Immature natural killer cell (primary cell): ENCODE measurements at places on chromosomes 6 and 20. TPM values are rescaled to one million over a fixed set of nuclear protein-coding genes. Genes with fewer than 3 reads are reported as not detected.

OTOR gene
- polyA plus RNA-seq = not detected

FBXO5 gene
- 3.4 TPM for polyA plus RNA-seq

PGC gene
- not detected for polyA plus RNA-seq

SIM1 gene
- polyA plus RNA-seq = not detected

FOXF2 gene
- not detected for polyA plus RNA-seq

LSM2 gene
- 77.7 TPM for polyA plus RNA-seq

BPIFB1 gene
- polyA plus RNA-seq = not detected

RAB44 gene
- not detected for polyA plus RNA-seq

ESR1 gene
- polyA plus RNA-seq = not detected

MLIP gene
- not detected for polyA plus RNA-seq

DNA sequence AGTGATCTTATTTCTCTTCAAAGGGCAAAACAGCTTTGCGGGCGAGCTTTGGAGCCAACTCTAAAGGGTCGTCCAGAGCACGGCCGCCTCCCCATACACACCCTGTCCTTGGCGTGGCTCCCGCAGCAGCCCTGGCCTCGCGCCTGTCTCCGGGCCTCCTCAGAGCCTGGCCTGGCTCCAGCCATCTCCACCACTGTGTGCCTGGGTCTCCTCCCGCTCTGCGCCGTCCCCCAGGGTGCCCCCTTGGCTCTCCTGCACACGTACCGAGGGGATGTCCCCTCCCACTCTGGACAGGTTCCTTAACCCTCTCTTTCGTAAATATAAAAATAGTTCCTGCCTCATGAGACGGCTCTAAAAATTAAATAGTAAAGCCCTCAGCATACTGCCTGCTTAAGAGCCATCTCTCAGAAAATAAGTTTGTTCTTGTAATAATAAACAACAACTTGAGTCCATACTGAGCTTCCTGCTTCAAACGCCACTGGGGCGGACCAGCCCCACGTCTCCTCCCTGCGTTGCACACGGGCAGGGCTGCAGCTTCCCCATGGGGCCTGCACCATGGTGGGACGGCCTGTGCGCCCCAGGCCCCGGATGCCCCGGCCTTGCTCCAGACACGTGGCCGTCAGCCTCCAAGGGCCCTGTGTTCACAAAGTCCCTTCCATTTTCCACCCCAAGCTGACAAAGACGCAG is 226.2 kb downstream of the TTLL2 start:
- no peaks in the 10 kb centered on the region for H3K36me3 ChIP-seq
- H3K4me1 ChIP-seq = no peaks in the 10 kb centered on the region
- no peak overlapping the region for H3K27ac ChIP-seq
- H3K4me3 ChIP-seq = no peak overlapping the region
- DNase-seq = no peak

- H3K27ac ChIP-seq = no peak overlapping the region
- no peak for DNase-seq
- no peaks in the 10 kb centered on the region for H3K36me3 ChIP-seq
- H3K4me3 ChIP-seq = no peak overlapping the region
- H3K27me3 ChIP-seq = no peaks in the 10 kb centered on the region
Observed at GRCh38 chr6:67131827-67132226, 1424.8 kb upstream of the EYS start.

GRCh38 chr20:22052025-22052650 is 346.7 kb downstream of the PAX1 start:
- no peak for DNase-seq
- no peak overlapping the region for H3K27ac ChIP-seq
- no peaks in the 10 kb centered on the region for H3K36me3 ChIP-seq
- no peaks in the 10 kb centered on the region for H3K27me3 ChIP-seq
- H3K4me3 ChIP-seq = no peak overlapping the region
- H3K4me1 ChIP-seq = no peaks in the 10 kb centered on the region

- H3K4me1 ChIP-seq = peaks cover 27% of the 10 kb centered on the region
- no peak for DNase-seq
- peaks cover 5% of the 10 kb centered on the region for H3K27me3 ChIP-seq
Observed at GRCh38 chr20:37986044-37986858, 47.0 kb downstream of the TTI1 start.

- H3K27ac ChIP-seq = no peak overlapping the region
- peaks cover 3% of the 10 kb centered on the region for H3K27me3 ChIP-seq
- H3K4me1 ChIP-seq = no peaks in the 10 kb centered on the region
- H3K36me3 ChIP-seq = no peaks in the 10 kb centered on the region
- no peak for DNase-seq
Observed at GRCh38 chr6:144954241-144954556, 669.1 kb downstream of the UTRN start.

GRCh38 chr20:59634435-59635005 is 30.2 kb downstream of the PHACTR3 start:
- H3K27me3 ChIP-seq = peaks cover 2% of the 10 kb centered on the region
- no peak for DNase-seq
- H3K4me1 ChIP-seq = no peaks in the 10 kb centered on the region
- H3K4me3 ChIP-seq = no peak overlapping the region
- H3K36me3 ChIP-seq = no peaks in the 10 kb centered on the region
- no peak overlapping the region for H3K27ac ChIP-seq

GRCh38 chr6:18527836-18528743 is 140.9 kb downstream of the RNF144B start:
- no peak overlapping the region for H3K27ac ChIP-seq
- no peaks in the 10 kb centered on the region for H3K4me1 ChIP-seq
- H3K27me3 ChIP-seq = no peaks in the 10 kb centered on the region
- DNase-seq = no peak
- no peaks in the 10 kb centered on the region for H3K36me3 ChIP-seq
- H3K4me3 ChIP-seq = no peak overlapping the region

- H3K27ac ChIP-seq = no peak overlapping the region
- H3K27me3 ChIP-seq = no peaks in the 10 kb centered on the region
- no peaks in the 10 kb centered on the region for H3K4me1 ChIP-seq
- DNase-seq = no peak
- H3K4me3 ChIP-seq = no peak overlapping the region
Observed at GRCh38 chr6:115945812-115946211, 114.9 kb downstream of the FRK start.

DNA sequence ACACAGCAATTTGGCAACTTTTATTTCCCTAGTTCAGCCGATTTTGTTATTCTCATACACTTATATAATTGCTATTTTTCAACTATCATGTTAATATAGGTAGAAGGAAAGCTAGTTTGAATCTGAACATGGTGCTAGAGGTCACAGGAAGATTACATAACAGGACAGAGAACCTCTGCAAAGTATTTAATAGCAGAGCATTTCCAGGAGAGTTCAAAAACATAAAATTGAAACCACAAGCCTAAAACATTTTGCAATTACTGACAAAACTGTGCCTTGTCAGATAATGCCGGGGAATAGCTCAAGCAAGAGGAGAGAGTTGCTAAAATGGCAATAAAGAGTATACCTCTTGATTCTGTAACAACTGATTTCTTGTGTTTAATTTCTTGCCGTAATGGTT is 70.8 kb downstream of the TFAP2B start:
- no peak for DNase-seq
- H3K27ac ChIP-seq = no peak overlapping the region
- no peaks in the 10 kb centered on the region for H3K4me1 ChIP-seq

GRCh38 chr20:61850926-61851900 is 214.5 kb downstream of the TAF4 start:
- H3K27me3 ChIP-seq = peaks cover 3% of the 10 kb centered on the region
- H3K36me3 ChIP-seq = no peaks in the 10 kb centered on the region
- H3K4me1 ChIP-seq = no peaks in the 10 kb centered on the region
- no peak overlapping the region for H3K27ac ChIP-seq

GRCh38 chr6:81889377-81890053 is 137.0 kb upstream of the TENT5A start:
- no peak for DNase-seq
- H3K27ac ChIP-seq = no peak overlapping the region
- H3K27me3 ChIP-seq = peaks cover 2% of the 10 kb centered on the region
- no peak overlapping the region for H3K4me3 ChIP-seq
- H3K4me1 ChIP-seq = no peaks in the 10 kb centered on the region

DNA sequence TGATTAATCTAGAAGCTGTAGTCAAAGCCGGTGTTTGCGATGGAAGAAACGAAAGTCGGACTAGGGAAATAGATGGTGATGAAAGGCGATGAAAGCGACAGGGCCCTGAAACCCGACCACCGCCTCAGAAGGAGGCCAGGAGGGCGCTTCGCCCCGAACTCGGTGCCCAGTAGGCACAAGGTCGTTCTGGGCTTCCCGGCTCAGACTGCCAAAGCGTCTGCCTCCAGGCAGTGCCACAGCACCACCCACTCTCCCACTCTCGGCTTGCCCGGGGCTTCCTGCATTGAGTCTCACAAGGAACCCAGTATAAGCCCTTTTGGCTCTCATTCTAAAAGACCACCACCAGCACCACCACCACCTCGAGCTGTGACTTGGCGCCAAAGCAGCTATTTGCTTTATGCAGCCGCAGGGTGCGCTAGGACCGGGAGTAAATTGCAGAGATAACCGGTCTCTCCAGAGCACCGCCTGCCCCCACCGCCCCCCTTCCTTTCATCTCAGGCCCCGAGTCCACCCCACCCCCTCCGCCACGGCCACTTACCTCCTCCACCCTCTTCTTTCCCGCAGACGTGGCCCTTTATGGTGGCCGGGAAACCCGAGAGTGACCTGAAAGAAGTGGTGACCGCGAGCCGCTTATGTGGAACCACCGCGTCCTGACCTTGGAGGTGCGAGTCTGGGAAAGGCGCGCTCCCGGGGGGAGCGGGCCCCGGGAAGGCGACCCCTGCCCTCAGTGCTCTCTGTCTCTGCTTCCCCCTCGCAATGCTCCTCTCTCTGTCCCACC is 2.4 kb downstream of the TCF21 start:
- H3K27me3 ChIP-seq = peaks cover 63% of the 10 kb centered on the region
- H3K36me3 ChIP-seq = no peaks in the 10 kb centered on the region
- peak overlapping the region; percentile 60 for H3K4me3 ChIP-seq
- H3K4me1 ChIP-seq = peaks cover 14% of the 10 kb centered on the region
- no peak overlapping the region for H3K27ac ChIP-seq

DNA sequence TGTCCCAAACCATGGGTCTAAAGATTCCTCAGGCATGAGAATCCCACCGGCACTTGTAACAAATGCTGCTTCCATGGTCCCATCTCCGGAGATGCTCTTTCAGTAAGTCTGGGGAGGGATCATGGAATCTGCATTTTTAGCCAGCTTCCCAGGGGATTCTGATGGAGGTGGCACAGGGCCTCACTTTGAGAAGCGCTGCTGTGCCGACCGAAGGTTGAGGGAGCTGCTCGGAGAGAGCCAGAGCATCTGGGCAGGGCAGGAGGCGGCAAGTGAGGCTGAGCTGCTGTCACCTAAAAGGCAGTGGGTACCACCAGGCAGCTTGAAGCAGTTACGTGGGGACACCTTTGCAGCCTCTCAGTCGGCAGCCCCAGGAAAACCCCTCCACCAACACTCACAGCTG is 100.2 kb upstream of the CDYL start:
- H3K36me3 ChIP-seq = peaks cover 3% of the 10 kb centered on the region
- H3K4me3 ChIP-seq = no peak overlapping the region
- no peak for DNase-seq
- no peak overlapping the region for H3K27ac ChIP-seq
- H3K27me3 ChIP-seq = peaks cover 2% of the 10 kb centered on the region

- H3K27me3 ChIP-seq = peaks cover 45% of the 10 kb centered on the region
- peaks cover 40% of the 10 kb centered on the region for H3K4me1 ChIP-seq
- H3K36me3 ChIP-seq = peaks cover 34% of the 10 kb centered on the region
- peak overlapping the region; percentile 27 for H3K4me3 ChIP-seq
- DNase-seq = peak; percentile 27
Observed at GRCh38 chr20:48638546-48638945, 189.3 kb downstream of the PREX1 start.

GRCh38 chr6:170280689-170281045 is 10.2 kb downstream of the DLL1 start:
- H3K36me3 ChIP-seq = peaks cover 3% of the 10 kb centered on the region
- peaks cover 46% of the 10 kb centered on the region for H3K4me1 ChIP-seq
- DNase-seq = no peak
- H3K27me3 ChIP-seq = peaks cover 35% of the 10 kb centered on the region

DNA sequence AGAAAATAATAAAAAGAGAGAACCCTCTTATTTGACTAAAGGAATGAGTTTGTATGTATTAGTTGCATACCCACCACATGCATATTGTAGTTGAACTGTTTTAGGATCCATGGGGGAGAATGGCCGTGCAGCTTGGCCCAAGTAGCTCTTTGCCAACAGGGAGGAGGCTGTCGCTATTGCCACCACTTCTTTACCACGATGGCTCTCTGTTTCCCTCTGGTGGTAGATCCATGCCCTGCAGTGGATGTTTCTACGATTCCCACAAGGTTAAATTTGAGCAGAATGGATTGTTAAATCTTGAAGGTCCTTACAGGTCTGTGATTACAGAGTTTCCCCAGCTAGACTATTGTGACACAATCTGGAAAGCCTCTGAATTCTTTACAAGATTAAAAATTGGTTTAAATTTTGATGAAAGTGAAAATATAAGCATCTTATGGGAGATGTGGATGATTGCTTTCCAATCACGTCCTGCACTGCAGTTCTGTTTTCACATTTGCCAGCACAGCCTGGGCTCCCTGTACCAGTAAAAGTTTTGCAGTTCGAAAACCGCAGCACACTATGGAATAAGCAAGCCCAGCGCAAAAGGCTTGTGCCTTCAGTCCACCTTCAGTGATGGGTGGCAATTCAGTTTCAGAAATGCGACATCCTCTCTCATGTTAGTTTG is 34.4 kb upstream of the FNDC1 start:
- H3K27ac ChIP-seq = no peak overlapping the region
- DNase-seq = peak; percentile 72
- no peak overlapping the region for H3K4me3 ChIP-seq
- H3K36me3 ChIP-seq = no peaks in the 10 kb centered on the region
- peaks cover 8% of the 10 kb centered on the region for H3K27me3 ChIP-seq

- DNase-seq = peak; percentile 26
- H3K27ac ChIP-seq = no peak overlapping the region
- no peaks in the 10 kb centered on the region for H3K36me3 ChIP-seq
- no peak overlapping the region for H3K4me3 ChIP-seq
Observed at GRCh38 chr6:131116755-131117360, 18.4 kb upstream of the AKAP7 start.

DNA sequence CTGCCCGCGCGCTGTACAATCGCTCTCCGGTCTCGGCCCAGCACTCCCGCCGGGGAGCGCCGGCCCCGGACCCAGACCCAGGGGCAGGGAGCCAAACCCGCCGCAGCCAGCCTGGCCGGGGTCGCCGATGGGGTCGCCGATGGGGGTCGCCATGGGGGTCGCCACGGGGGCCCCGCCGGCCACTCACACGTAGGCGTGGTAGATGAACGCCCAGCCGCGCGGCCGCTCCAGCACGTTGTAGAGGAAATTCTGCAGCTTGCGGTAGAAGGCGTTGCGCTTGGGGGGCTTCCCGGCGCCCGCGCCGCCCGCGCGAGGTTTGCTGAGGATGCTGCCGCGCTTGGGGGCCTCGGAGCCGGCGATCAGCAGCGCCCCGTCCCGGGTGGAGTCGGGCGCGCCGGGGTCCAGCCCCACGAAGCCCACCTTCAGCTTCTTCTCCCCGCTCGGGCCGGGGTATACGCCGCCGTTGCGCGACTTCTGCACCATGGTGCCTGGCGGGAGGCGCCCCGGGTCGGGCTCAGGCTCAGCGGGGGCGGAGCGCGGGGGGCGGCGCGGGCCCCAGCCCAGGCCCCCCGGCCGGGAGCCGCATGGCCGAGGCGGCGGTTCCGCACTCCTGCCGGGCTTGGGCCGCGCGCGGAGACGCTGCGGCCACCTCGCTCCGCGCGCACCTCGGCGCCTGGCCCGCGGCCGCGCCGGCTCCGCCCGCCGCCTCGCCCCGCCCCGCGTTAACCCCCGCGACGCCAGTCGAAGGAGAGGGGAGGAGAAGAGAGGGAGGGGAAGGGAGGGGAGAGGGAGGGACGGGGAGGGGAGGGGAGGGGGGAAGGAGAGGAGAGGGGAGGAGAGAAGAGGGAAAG is at the start of gene KCNQ2:
Gene KCNQ2 (minus strand): TSS at position 675 of the 851 bp plus-strand sequence. CDS start 192 bp downstream, at position 483.
- no peaks in the 10 kb centered on the region for H3K36me3 ChIP-seq
- H3K27me3 ChIP-seq = peaks cover 11% of the 10 kb centered on the region
- DNase-seq = no peak
- H3K27ac ChIP-seq = no peak within 1 kb of the TSS
- no peak within 1 kb of the TSS for H3K4me3 ChIP-seq
